ENCODE measurements at places on chromosomes 5 and 9.

DNA sequence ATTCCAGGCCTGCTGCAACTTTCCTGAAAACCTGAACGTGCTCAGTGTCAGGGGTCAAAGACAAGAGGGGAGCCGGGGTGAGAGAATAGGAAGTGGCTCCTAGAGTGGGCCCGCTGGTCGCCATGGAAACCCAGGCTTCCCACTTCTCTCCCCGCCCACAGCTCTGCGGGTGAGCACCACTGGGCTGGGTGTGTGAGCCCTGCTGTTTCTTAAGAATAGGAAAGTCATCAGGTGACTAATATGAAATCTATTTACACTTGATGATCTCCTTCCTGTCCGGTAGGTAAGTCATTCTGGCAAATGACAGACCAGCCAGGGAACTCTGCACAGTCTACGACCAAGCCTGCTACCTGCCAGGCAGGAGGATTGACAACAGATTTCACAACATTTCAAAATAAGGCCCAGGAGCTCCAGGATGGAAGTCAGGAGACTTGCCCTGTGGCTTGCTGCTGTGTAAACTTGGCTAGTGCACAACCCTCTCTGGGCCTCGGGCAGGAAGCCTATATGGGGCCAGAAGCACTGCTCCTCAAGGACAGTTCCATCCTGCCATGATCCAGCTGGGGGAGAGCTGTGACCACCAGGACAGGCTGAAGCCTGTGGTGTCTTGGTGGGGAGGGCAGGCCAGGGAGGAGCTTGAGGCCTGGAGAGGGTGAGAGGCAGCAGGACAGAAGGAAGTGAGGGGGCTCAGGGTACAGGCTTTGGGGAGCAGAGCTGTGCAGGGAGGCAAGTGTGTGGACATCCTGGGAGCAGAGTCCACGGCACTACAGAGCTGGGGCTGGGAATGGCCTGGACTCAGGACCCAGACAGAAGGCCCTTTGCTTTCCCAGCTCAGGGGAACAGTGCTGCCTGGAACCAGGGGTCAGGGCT, 60.6 kb downstream of the SHB start:
- no peak for DNase-seq

GRCh38 chr5:21672911-21673310, 1180.2 kb downstream of the CDH12 start:
- no peak for DNase-seq

- no peak for DNase-seq
Measured at GRCh38 chr9:135965124-135965756, 4.1 kb upstream of the UBAC1 start.

- no peak for DNase-seq
Measured at GRCh38 chr9:79215821-79216220, 355.9 kb upstream of the TLE4 start.

DNA sequence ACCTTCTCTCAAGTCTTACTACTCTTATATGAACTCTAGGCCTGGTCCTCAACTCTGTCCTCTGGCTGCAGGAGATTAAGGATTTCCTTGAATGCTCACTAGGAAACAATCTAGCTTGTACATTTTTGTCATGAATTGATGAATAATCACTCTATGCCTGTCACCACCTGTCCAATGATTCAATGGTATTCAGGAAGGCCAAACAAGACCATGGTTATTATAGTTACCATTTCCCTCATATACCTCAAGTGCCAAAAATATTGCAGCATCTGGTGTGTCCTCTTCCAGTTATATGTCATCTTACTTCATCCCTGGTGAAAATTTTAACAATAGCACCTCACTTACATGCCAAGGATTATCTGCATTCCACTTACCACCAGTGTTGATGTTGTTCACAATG, 179.0 kb upstream of the MOCS2 start:
- DNase-seq: no peak

- no peak for DNase-seq
Measured at GRCh38 chr5:39315995-39316394, 48.3 kb downstream of the C9 start.

GRCh38 chr5:96324708-96325107, 108.3 kb downstream of the PCSK1 start:
- DNase-seq: no peak

DNA sequence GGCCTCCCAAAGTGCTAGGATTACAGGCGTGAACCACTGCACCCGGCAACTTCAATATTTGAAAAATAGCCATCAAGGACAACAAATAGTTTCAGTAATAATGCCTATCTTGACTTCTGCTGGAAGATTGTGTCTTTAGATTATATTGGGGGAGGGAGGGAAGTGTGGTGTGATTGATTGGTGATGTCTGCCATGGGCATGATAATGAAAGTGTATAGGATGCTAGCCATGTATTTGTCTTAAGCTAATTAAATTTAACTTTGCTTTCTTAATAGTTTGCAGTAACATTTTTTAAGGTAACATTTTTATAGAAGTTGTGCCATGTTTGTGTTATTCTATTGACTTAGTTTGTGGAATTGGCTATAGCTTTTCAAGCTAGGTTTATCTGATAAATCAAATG, 4.6 kb downstream of the JMY start:
- no peak for DNase-seq

GRCh38 chr9:36320466-36320865, 62.2 kb upstream of the GNE start:
- no peak for DNase-seq

GRCh38 chr5:16412556-16412955, 53.0 kb downstream of the ZNF622 start:
- DNase-seq: no peak

DNA sequence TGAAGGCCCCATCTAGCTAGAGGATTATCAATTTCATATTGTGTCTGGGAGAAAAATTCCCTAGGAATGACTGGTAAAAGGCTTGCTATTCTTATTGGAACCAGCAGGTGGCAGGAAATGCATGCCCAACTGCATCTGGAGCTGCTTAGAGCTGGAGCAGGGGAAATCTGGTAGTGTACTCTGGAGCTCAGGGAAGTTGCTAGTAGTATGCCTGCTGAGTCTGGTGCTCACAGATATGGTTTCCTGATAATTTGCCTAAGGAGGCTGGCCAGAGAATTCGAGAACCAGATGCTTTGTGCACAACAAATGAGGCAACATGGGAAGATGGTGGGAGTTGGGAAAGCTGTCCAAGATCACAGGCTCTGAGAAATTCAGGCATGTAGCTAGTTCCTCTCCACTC, 53.7 kb downstream of the G3BP1 start:
- DNase-seq: peak; percentile 37

- DNase-seq: no peak
Measured at GRCh38 chr9:76516871-76517270, 57.9 kb downstream of the GCNT1 start.

- DNase-seq: no peak
Measured at GRCh38 chr5:126351153-126351552, 72.1 kb upstream of the GRAMD2B start.

DNA sequence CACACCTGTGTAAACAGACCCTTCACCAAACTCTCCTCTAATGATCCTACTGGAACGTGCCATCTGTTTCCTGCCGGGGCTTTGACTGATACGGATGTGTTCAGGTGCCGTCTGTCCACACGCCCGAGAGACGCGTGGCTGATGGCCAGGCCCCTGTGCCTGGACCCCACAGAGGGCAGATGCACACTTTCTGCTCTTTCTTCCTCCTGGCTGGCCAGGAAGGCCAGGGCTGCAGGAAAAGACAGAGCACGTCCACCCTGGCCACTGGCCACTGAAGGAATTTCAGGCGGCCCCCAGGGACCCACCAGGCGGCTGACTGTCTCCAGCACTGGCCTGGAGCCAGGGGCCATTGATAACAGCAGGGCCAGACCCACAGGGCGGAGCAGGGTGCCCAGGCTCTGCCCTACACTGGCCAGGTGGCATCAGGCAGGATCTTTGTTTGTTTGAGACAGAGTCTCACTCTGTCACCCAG, 3.6 kb upstream of the ENG start:
- no peak for DNase-seq

DNA sequence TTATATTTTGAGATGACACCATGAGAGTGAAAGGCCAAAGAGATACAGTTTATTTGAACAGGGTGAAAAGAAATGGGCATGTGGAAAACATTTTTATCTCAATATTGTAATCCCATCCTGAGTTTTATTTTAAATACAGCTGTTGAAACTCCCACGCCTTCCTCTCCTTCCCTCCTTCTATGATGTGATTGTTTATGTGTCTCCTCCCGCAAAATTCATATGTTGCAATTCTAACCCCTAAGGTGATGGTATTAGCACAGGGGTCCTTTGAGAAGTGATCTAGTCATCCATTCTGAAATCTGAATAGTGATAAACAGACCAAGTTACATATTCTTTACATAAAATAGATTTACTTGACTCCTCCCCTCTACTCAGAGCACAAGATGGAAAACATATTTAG, 1275.4 kb upstream of the C9orf72 start:
- DNase-seq: no peak

DNA sequence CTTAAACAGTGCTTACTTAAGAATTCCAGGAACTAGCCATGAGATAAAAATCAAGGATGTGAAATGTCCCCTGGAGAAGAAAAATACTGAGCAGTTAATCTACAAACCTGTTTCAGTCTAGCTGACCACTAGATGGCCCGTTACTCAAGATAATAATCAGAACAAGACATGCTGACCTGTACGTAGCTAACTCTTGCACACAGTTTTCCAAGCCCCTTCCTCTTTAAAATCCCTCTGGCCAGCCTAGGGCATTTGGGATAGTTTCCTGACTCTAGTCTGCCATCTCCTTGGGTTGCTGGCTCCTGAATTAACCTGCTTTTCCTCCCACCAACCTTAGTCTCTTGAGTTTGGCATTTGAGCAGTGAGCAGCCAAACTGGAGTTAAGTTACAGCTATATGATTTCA, 59.2 kb upstream of the TRAF1 start:
- DNase-seq: no peak

DNA sequence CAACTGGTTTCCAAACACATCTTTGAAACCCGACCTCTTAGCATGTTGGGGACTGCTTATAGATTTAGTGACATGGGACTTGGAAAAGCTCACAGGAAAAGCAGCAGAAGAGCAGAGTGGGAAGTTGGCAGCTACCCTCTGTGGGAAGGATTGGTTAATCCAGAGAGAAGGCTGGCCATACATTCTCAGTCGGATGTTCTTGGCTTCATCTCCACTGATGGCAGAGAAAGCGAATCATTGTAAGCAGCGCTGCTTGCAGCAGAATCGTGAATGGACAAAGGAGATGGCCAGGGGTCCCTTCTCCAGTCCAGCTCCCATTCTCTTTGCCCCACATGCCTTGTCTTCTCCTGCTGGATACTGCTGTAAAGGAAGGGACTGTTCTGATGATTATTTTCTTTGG, 62.7 kb downstream of the MEGF10 start:
- DNase-seq: no peak

DNA sequence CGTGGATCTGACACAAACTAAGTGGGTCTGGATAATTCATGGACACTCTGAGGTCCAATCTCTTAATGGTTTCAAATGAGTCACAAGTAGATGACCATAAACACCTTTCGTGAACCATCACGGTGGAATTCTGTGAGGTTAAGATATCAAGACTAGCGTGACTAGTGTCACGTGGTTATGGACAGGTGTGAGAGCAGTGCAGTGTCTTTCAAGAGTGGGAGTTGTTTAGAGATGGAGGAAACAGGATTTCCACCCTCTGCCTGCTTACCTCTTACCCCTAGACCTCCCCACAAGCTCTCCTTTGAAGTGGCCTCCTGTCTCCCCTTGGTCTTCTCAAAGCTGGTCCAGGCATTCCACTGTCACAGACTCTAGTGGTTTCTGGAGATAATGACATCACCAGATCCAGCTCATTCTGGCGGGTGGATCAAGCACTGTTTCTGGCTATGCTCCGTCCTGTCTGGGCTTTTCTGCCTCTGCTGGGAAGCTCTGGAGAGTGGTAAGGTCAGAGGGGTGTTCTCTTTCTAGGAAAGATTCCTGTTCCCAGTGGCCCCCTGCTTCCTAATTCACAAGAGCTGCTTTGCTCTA, 20.0 kb upstream of the ZNF782 start:
- no peak for DNase-seq

DNA sequence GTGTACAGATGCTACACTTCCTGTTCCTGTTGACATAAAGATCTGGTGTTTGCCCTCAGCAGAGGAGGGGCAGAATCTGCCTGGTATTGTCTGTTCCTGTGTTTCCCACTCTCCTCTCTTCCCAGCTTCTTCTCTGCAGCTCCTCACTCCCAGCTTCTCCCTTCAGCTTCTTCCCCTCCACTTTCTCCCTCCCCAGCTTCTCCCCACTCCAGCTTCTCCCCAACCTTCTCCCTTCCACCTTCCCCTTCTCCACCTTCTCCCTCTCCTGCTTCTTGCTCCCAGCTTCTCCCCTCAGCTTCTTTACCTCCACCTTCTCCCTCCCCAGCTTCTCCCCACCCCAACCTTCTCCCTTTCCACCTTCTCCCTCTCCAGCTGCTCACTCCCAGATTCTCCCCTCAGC, 148.9 kb upstream of the IRX2 start:
- DNase-seq: no peak

GRCh38 chr9:350384-350783, 135.7 kb downstream of the DOCK8 start:
- no peak for DNase-seq

DNA sequence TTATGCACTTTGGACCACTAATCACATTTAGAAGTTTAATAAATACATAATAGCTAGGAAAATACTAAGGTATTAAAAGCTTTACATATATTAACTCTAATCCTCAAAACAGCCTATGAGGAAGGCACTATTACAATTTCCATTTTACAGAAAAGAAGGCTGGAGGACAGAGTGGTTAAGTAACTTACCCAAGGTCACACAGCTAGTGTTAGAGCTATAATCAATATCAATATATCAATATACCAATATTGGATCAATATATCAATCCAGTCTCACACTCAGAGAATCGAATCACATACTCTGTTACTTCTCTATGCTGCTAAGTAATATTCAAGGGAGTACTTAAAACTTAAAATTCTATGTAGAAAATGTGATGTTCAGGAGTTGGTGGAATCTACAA, 45.2 kb downstream of the MEF2C start:
- no peak for DNase-seq

- no peak for DNase-seq
Measured at GRCh38 chr5:43685252-43685950, 82.4 kb downstream of the NNT start.

GRCh38 chr5:52657247-52657645, 130.5 kb upstream of the ITGA1 start:
- DNase-seq: no peak

DNA sequence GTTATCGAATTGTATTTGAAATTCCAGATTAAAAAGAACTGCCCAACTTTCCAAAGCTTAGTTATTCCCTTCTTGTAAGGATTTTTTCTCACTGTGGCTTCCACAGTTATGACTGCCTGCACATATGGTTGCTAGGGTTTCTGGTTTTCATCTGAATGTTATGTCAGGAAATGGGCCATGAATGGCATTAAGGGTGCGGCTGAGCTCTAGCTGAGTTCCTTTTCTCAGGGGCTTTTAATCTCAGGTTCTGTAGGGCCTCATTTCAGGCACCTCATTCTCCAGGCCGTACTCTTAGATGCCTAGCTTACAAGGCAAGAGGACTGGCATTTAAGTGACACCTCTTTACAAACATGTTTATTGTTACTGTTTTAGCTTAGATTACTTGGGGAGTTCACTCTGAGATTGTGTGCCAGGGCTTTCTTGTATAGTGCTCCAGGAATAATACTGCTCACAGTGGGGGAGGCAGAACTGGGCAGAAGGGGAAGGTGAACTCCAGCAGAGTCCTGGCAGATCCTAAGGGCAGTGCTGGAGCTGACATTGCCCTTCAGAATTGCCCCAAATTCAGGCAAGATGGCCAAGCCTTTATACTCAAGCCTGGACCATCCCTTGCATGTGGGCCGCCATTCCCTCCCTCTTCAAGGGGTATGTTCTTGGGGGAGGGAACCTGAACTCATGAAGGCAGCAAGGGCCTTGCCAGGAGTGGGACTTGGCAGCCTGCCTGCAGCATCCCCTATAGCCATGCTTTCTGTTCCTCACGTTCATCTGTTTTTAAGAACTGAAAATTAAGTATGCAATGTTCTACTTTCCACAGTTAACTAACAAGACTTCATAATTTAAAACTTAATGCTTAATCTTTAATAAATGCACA, 111.5 kb downstream of the KDM4C start:
- DNase-seq: no peak

Measured in CD4-positive, alpha-beta T cell treated with Interleukin-6 for 4 hours (primary cell).